ENCODE measurements at places on chromosomes 1 and 21. TPM values are rescaled to one million over a fixed set of nuclear protein-coding genes. Genes with fewer than 3 reads are reported as not detected.

GRCh38 chr1:91428182-91428798, 23.7 kb upstream of the HFM1 start:
- no peak for DNase-seq

GRCh38 chr1:215772151-215772550, 205.0 kb downstream of the KCTD3 start:
- no peak for DNase-seq

DNA sequence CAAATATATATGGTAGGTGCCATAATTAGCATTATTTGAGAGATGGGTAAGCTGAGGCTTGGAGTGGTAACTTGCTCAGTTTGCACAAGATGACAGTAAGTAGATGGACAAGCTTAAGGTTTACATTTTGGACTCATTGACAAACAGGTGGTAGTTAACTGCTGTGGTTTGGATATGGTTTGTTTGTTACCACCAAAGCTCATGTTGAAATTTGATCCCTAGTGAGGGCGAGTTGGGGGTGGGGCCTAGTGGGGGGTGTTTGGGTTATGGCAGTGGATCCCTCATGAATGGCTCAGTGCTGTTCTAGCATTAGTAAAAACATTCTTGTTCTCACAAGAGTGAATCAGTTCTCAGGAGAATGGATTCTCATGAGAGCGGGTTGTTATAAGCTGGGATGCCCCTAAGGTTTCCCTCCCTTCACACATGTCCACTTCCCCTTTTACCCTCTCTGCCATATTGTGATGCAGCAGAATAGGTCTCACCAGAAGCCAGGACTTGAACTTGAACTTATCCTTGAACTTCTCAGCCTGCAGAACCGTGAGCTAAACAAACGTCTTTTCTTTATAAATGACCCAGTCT, 6.6 kb upstream of the PRRX1 start:
- DNase-seq, result no peak

- no peak for DNase-seq
These were observed 2.3 kb downstream of the FUBP1 start for GRCh38 chr1:77976433-77977076.

GRCh38 chr1:241660424-241660972, 8.4 kb downstream of the WDR64 start:
- DNase-seq, result no peak

GRCh38 chr1:212438831-212439237, 6.1 kb downstream of the NENF start:
- no peak for DNase-seq

GRCh38 chr21:17391811-17392340, 121.0 kb upstream of the CXADR start:
- no peak for DNase-seq

- no peak for DNase-seq
These were observed 988 bp upstream of the ASAP3 start for GRCh38 chr1:23485002-23485332.

DNA sequence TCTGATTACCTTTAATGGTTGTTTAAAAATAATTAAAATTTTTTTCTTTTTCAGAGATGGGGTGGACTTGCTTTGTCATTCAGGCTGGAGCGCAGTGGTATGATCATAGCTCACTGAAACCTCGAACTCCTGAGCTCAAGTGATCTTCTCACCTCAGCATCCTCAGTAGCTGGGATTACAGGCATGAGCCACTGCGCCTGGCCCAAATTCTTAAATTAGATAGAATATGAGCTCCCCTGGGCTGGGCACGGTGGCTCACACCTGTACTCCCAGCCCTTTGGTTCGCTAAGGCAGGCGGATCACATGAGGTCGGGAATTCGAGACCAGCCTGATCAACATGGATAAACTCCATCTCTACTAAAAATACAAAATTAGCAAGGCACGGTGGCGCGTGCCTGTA, 17.0 kb downstream of the CERS2 start:
- no peak for DNase-seq

GRCh38 chr21:25709684-25710265, 24.9 kb downstream of the ATP5PF start:
- DNase-seq, result no peak

- no peak for DNase-seq
These were observed 13.9 kb downstream of the SH2D1B start for GRCh38 chr1:162397943-162398560.

DNA sequence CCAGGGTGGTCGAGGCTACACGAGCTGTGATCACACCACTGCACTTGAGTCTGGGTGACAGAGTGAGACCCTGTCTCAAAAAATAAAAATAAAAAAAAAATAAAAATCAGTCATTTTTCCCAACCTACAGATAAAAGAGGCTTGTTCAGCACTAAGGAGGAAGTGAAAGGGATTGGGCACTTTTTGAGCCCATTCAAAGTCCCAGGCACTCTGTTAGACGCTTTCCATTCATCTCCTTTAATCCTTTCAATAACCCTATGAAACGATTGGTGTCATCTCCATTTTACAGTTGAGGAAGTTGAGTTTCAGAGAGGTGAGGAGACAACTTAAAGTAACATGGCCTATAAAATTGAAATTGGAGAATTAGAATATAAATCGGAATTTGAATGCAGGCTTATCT, 10.4 kb upstream of the AGO4 start:
- no peak for DNase-seq

DNA sequence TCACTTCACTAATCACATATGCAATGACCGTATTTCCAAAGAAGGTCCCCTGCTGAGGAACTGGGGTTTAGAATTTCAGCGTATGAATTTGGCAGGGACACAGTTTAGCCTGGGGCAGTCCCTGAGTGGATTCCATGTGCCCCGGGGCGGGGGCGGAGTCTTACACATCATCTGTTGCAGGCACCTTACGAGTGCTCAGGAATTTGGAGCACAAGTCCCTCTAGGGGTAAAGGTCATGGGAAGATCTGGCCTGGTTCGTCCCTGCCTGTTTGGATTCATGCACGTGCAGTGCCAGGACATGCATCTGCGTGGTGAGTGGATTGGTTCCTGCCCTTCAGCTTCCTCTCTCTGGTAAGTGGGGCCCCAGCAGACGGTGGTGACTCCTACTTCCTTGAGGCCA, 208.3 kb upstream of the C1orf174 start:
- no peak for DNase-seq

GRCh38 chr1:156618853-156619581, at the start of gene HAPLN2:
Gene HAPLN2 (plus strand): TSS chr1:156619415. CDS start chr1:156623491, 4,076 bp downstream.
- DNase-seq, result no peak

- no peak for DNase-seq
These were observed 110.8 kb upstream of the RUNX1 start for GRCh38 chr21:35159881-35160280.

DNA sequence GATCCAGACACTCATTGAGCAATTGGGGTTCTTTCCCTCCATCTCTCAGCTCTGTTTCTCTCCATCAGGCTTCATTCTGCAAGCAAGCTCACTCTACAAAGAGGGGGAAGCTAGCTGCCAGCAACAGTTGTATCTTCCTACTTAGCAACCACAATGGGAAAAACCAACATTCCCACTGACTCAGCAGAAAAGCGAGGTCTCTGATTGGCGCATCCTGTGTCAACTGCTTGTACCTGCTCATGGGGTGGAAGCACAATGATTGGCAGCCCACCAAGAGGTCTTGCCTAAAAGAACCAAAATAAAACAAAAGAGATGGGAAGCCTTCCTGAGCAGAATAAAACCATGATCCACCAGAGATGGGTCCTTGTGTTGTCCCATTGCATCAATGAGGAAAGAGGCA, 4.0 kb upstream of the CDA start:
- DNase-seq, result no peak

GRCh38 chr1:221150996-221151395, 271.8 kb downstream of the HLX start:
- no peak for DNase-seq

DNA sequence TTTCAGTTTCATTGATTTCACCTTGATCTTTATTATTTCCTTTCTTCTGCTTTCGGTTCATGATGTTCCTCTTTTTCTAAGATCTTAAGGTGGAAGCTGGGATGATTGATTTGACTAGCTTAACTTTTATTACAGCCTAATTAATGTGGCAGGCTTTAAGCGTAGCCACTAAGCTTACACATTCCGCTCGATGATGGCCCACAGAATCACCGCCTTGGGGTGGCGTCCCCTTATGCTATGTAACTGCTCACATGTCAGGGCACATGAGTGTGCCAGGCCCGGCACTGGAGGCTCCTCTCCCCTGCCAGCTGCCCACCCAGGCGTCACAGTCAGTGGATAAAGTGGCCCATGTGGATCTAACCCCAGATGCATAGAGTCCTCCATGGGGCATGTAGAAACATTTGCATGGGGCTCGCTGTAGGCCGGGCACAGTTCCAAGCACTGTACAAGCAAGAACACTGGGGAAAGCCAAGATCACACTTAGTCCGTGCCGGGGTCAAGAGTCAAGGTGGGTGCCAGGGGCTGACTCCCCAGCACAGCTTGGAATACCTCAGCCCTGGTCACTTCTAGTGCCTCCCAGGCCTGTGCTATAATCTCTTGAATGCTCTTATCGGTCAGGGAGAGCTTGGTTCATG, 41.7 kb downstream of the PKNOX1 start:
- no peak for DNase-seq

- no peak for DNase-seq
These were observed 53.0 kb downstream of the TBX19 start for GRCh38 chr1:168333562-168334276.

The VAV3 gene
- 123 TPM for total RNA-seq

The APOBEC4 gene
- total RNA-seq, result 0.14 TPM

The GJA8 gene
- total RNA-seq, result not detected

The HMGB4 gene
- total RNA-seq, result not detected
